Thymus (tissue), 14 donors: ENCODE measurements at places on chromosomes 13 and 19.

GRCh38 chr13:40187841-40188591, 478.4 kb downstream of the FOXO1 start:
- DNase-seq = no peak
- peaks cover 15% of the 10 kb centered on the region for H3K27me3 ChIP-seq
- H3K4me1 ChIP-seq = peaks cover 66% of the 10 kb centered on the region
- no peaks in the 10 kb centered on the region for H3K36me3 ChIP-seq

DNA sequence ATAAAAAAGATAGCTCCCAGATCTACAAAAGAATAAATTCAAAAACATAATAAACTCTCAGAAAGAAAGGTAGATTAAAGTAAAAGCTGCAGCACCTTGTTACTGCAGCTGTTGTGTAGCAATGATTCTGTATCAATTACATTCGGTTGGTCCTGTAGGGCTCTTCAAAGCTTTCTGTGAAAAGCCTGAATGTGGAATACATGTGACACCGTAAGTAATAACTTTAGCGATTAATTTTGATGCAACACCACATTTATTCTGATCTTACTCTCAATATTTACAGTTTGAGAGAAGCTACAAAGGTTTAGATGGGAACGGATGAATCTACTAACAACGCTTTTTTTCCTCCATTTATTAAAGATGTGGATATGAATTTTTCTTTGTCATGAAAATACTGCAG, 279.2 kb downstream of the DACH1 start:
- H3K27me3 ChIP-seq = no peaks in the 10 kb centered on the region
- DNase-seq = no peak
- H3K4me3 ChIP-seq = no peak overlapping the region
- no peaks in the 10 kb centered on the region for H3K4me1 ChIP-seq
- H3K36me3 ChIP-seq = no peaks in the 10 kb centered on the region

DNA sequence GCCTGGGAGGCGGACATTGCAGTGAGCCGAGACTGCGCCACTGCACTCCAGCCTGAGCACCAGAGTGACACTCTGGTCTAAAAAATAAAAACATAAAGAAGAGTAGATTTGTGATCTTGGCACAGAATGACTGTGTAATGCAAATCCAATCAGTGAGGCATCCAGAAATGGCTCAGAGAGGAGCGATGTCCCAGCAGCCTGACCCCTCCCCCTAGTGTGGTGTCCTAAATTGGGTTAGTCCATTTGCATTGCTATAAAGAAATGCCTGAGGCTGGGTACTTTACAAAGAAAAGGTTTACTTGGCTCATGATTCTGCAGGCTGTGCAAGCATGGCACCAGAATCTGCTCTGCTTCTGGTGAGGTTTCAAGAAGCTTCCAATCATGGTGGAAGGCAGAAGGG, 59.1 kb upstream of the ZNF30 start:
- H3K4me3 ChIP-seq = no peak overlapping the region
- no peaks in the 10 kb centered on the region for H3K4me1 ChIP-seq
- H3K27me3 ChIP-seq = no peaks in the 10 kb centered on the region
- DNase-seq = no peak
- H3K36me3 ChIP-seq = no peaks in the 10 kb centered on the region

GRCh38 chr13:73370066-73370465, 311.3 kb downstream of the KLF5 start:
- H3K36me3 ChIP-seq = no peaks in the 10 kb centered on the region
- no peak overlapping the region for H3K27ac ChIP-seq
- no peaks in the 10 kb centered on the region for H3K4me1 ChIP-seq
- DNase-seq = no peak
- H3K4me3 ChIP-seq = no peak overlapping the region

DNA sequence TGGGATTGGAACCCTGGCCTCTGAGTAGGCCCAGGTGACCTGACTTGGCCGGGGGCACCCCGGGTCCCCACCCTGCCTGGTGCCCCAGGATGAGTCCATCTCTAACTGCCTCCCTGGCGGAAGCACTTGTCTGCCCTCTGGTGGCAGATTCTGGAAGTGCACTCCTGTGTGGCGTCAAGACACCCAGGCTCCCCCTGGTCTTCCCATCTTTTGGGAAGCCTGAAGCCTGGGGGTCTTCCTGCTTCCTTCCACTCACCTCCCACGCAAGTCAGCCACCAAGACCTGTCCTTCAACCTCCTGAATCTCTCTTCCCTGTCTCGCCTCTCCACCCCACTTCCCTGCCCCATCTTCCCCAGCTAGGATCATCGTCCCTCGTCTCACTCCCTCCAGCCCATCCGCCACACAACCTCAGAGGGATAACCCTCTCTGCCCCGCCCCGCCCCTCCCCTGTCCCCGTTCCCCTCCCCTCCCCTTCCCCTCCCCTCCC, 7.4 kb downstream of the RABAC1 start:
- H3K27me3 ChIP-seq = no peaks in the 10 kb centered on the region
- no peak for DNase-seq
- H3K4me3 ChIP-seq = no peak overlapping the region
- peaks cover 6% of the 10 kb centered on the region for H3K4me1 ChIP-seq
- peaks cover 10% of the 10 kb centered on the region for H3K36me3 ChIP-seq

DNA sequence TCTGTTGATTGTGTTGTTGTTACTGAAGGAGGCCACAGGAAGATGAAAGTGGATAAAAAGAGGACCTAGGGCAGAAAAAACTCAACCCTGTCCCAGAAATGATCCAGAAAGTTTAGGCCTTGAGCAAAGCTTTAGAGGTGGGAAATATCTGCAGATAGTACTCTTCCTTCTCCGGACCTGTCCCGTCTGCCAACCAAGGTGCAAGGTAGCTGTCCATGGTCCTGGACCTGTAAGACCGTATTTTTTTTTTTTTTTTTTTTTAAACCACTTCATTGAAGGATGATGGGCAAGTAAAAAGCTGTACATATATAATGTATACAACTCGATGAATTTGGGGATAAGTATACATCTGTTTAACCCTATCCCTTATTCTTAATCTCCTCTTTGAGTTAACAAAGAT, 225.9 kb downstream of the OLFM4 start:
- H3K27ac ChIP-seq = no peak overlapping the region
- H3K27me3 ChIP-seq = no peaks in the 10 kb centered on the region
- H3K36me3 ChIP-seq = no peaks in the 10 kb centered on the region
- no peak overlapping the region for H3K4me3 ChIP-seq
- no peak for DNase-seq
- no peaks in the 10 kb centered on the region for H3K4me1 ChIP-seq

DNA sequence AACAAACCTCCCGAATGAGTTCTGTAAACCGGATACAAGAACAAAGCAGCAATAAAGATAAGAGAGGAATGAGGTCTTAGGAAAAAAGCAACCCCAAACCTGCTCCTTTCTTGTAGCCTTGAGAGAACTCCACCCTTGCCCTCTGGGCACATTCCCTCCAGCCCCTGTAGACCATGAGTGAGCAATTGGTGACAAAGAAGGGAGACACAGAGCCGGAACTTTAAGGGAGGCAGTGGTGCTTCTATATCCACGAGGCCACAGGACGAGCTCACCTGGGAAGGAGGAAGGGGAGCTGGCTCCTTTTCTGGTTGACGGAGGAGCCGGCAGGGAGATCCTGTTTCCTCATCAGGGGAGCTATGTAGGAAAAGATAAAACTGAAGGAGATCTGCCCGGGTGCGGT, 13.0 kb downstream of the BRME1 start:
- no peak for DNase-seq
- no peaks in the 10 kb centered on the region for H3K27me3 ChIP-seq
- H3K27ac ChIP-seq = no peak overlapping the region
- H3K4me3 ChIP-seq = no peak overlapping the region
- H3K36me3 ChIP-seq = no peaks in the 10 kb centered on the region
- no peaks in the 10 kb centered on the region for H3K4me1 ChIP-seq

- H3K36me3 ChIP-seq = peaks cover 43% of the 10 kb centered on the region
- H3K27me3 ChIP-seq = no peaks in the 10 kb centered on the region
- no peak for DNase-seq
- no peak overlapping the region for H3K27ac ChIP-seq
Observed at GRCh38 chr13:110628477-110628793, 13.1 kb downstream of the NAXD start.

- H3K27ac ChIP-seq = no peak overlapping the region
- DNase-seq = no peak
- no peaks in the 10 kb centered on the region for H3K4me1 ChIP-seq
- H3K36me3 ChIP-seq = peaks cover 13% of the 10 kb centered on the region
Observed at GRCh38 chr13:41802043-41802683, 158.7 kb downstream of the VWA8 start.

GRCh38 chr19:29671393-29672160, 6.3 kb downstream of the PLEKHF1 start:
- peaks cover 8% of the 10 kb centered on the region for H3K27me3 ChIP-seq
- DNase-seq = no peak
- H3K4me3 ChIP-seq = no peak overlapping the region

DNA sequence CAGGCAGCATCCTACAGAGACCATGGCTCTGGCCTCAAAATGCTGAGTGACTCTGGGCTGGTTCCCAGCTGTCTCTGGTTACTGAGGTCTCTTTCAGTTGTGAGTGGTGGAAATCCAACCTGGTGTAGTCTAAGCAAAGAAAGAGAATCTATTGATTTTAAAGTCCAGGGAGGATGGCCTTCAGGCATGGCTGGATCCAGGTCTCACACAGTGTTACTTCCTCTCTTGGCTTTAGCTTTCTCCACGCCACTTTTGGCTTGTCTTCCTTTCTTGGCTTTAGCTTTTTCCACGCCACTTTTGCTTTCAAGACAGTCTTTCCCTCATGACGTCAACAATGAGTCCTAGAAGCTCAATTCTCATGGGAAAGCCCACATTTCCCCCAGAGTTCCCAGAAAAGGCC, 4.1 kb downstream of the CYP4F3 start:
- H3K36me3 ChIP-seq = no peaks in the 10 kb centered on the region
- no peaks in the 10 kb centered on the region for H3K27me3 ChIP-seq
- no peak for DNase-seq
- no peak overlapping the region for H3K4me3 ChIP-seq
- no peaks in the 10 kb centered on the region for H3K4me1 ChIP-seq
- H3K27ac ChIP-seq = no peak overlapping the region

DNA sequence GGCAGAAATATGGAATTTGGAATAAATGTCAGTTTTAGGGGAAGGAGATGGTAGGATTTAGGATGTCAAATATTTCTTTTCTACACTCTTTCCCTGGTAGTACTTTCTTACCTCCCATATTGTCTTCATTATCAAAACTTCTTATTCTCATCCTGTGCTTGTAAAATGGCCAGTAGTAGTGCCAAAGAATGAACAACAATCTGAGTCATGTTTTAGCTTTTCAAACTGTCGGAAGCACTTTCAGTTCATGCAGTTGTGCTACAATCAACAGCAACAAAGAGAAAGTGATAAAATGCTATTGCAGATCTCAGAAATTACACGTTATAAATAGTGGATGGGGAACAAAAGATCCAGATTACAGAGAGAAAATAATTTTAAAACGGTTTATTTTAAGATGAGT, 193.7 kb upstream of the RXFP2 start:
- H3K27me3 ChIP-seq = no peaks in the 10 kb centered on the region
- DNase-seq = no peak
- H3K4me3 ChIP-seq = no peak overlapping the region

GRCh38 chr13:49571299-49572240, 13.8 kb downstream of the RCBTB1 start:
- no peaks in the 10 kb centered on the region for H3K27me3 ChIP-seq
- no peak overlapping the region for H3K4me3 ChIP-seq
- no peak overlapping the region for H3K27ac ChIP-seq

DNA sequence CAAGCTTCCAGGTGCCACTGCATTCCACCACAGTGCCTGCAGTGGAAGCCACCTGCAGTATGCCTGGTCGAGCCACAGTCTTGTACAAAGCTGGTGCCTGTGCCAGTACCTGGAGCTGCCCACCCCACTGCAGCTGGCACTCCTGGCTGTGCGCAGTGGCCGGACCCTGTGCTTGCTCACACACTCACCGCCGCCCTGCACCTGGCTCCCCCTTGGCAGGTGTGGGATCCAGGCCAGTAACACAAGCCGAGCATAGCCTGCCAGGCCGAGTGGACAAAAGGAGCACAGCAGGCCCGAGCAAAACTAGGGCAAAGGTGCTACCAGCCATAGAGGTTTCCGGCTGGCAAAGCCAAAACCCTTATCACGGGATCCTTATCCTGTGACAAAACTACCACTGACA, 18.5 kb downstream of the UGGT2 start:
- no peak overlapping the region for H3K27ac ChIP-seq
- H3K27me3 ChIP-seq = no peaks in the 10 kb centered on the region
- H3K4me1 ChIP-seq = no peaks in the 10 kb centered on the region
- H3K4me3 ChIP-seq = no peak overlapping the region

DNA sequence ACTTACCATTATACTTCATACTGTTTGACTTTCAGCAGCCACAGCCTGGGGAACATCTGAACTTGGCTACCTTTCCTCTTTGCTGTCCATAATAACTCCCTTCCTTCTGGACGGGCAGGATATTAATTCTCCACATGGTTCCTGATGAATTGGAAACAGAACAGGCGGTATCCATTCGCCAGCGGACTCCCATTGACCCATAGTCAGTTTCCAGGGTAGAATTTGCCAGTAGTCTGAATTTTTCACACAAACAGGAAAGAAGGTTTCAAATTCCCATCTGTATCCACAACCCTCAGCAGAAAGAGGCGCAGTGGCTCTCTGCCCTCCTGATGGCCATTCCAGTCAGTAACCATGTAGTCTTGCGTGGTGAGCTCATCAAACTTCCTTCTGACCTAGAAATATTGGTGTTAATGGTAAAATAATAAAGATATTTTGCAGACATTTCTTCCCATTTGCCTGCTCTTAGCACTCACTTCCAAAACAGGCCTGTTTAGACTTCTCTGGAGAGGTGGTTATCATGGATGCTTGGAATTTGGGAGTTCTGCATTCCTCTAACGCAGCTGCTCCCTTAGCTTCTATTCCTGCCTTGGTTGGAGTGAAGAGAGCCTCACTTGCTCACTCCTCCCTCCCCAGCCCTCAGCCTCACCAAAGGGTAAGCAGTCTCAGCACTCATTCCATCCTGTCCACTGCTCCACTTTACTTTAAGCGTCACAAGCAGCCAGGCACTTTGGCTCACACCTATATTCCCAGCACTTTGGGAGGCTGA, 75.0 kb upstream of the OXGR1 start:
- H3K27me3 ChIP-seq = no peaks in the 10 kb centered on the region
- no peaks in the 10 kb centered on the region for H3K36me3 ChIP-seq
- no peak overlapping the region for H3K27ac ChIP-seq
- H3K4me1 ChIP-seq = no peaks in the 10 kb centered on the region

DNA sequence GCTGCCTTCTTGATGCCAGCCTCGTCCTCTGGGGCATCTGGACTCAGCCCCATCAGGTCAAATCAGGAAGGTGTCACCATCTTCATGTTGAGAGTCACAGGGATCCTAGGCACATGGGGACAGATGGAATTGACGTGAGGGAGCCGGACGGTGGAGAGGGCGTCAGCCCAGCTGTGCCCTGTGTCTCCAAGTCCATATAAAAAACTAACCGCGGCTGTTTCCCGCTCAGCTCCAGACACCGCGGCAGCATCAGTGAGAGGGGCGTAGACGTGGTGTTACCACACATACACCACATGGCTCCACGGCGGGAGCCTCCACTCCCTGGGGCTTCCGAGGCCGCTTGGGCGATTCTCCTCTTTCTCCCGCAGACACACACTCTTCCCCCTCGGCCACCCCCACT, 5.6 kb upstream of the PRR36 start:
- H3K27me3 ChIP-seq = peaks cover 28% of the 10 kb centered on the region
- no peak for DNase-seq
- no peak overlapping the region for H3K27ac ChIP-seq
- H3K4me1 ChIP-seq = peaks cover 1% of the 10 kb centered on the region
